ENCODE measurements at places on chromosomes 3 and 15. TPM values are rescaled to one million over a fixed set of nuclear protein-coding genes. Genes with fewer than 3 reads are reported as not detected.

GUCA1C gene
- not detected for polyA plus RNA-seq

FSIP1 gene
- polyA plus RNA-seq = 0.07 TPM

DGKG gene
- 0.56 TPM for polyA plus RNA-seq

GATM gene
- 8.1 TPM for polyA plus RNA-seq

GRIP2 gene
- 0.49 TPM for polyA plus RNA-seq

FBLN2 gene
- 147 TPM for polyA plus RNA-seq

DPPA2 gene
- not detected for polyA plus RNA-seq

CMTM8 gene
- 23.4 TPM for polyA plus RNA-seq

CCDC54 gene
- polyA plus RNA-seq = not detected

ACKR2 gene
- 0.31 TPM for polyA plus RNA-seq

LRRC15 gene
- polyA plus RNA-seq = 0.01 TPM

NR2E3 gene
- not detected for polyA plus RNA-seq

BCL2A1 gene
- polyA plus RNA-seq = 1.2 TPM

GRM2 gene
- 0.22 TPM for polyA plus RNA-seq

ACTR8 gene
- 8.0 TPM for polyA plus RNA-seq

IGSF11 gene
- polyA plus RNA-seq = 0.11 TPM

CD96 gene
- polyA plus RNA-seq = 0.69 TPM

IFT122 gene
- 14.1 TPM for polyA plus RNA-seq

ALG1L2 gene
- polyA plus RNA-seq = not detected

DNAH12 gene
- polyA plus RNA-seq = 0.22 TPM

CHRNB4 gene
- 0.03 TPM for polyA plus RNA-seq

AGTR1 gene
- polyA plus RNA-seq = 23.7 TPM

ITIH3 gene
- 0.91 TPM for polyA plus RNA-seq

SH3GL3 gene
- not detected for polyA plus RNA-seq

RARRES1 gene
- polyA plus RNA-seq = 78.2 TPM

TRPM1 gene
- not detected for polyA plus RNA-seq

IQCF5 gene
- not detected for polyA plus RNA-seq

SLC51B gene
- not detected for polyA plus RNA-seq

CHDH gene
- polyA plus RNA-seq = 5.4 TPM

DAZL gene
- polyA plus RNA-seq = not detected

LRRC3B gene
- not detected for polyA plus RNA-seq

KY gene
- 0.03 TPM for polyA plus RNA-seq

TM4SF4 gene
- 87.6 TPM for polyA plus RNA-seq

KLHDC8B gene
- 32.3 TPM for polyA plus RNA-seq

KLF15 gene
- polyA plus RNA-seq = 29.6 TPM

ZDHHC23 gene
- polyA plus RNA-seq = 0.79 TPM

CCDC39 gene
- 0.11 TPM for polyA plus RNA-seq

ADAM10 gene
- polyA plus RNA-seq = 14.8 TPM

SUCLG2 gene
- polyA plus RNA-seq = 50.3 TPM

C3orf80 gene
- polyA plus RNA-seq = 0.10 TPM
